ENCODE measurements at places on chromosomes 4 and X. TPM values are rescaled to one million over a fixed set of nuclear protein-coding genes. Genes with fewer than 3 reads are reported as not detected.

- peak; percentile 5 for DNase-seq
Observed at GRCh38 chrX:8042304-8042703, 115.1 kb upstream of the PNPLA4 start.

DNA sequence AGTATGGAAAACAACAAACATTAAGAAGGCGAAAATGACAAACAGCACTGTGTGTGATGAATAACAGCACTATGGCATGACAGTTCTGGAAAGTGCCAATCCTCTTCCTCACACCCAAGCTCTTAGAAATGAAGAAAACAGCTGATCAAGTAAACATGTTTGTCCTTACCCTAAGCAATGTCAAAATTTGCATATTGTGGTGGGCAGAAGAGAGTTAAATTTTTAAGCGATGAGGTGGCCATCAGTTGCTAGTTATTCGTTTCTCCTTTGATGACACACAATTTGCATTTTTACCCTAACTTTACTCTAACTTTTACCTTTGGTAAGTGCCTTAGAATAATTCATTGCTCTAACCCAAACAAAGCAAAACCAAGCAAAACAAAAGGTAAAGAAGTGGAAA is 8.8 kb downstream of the PROM1 start:
- no peak for DNase-seq

DNA sequence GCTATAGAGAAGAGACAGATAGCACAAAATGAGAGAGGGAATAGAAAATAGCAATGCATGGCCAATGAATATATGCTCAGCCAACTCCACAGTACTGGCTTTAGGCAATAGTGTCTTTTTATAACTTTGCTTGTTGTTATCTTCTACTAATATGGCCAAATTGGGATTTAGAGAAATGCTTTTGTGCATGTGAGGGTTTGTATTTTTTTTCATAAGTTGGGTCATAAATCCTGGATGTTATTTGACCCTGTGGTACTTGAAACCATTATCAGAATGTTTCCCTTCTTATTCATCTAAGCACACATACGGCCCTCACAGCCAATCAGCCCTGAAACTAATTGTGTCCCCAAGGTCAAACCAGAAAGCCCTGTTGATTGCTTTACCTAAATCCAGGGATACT is 35.2 kb upstream of the LPAR4 start:
- no peak for DNase-seq

GRCh38 chr4:185805979-185806378 is 6.0 kb downstream of the SORBS2 start:
- no peak for DNase-seq

- no peak for DNase-seq
Observed at GRCh38 chr4:134862116-134862515, 660.5 kb upstream of the PABPC4L start.

- no peak for DNase-seq
Observed at GRCh38 chr4:106367072-106367471, 1.5 kb downstream of the GIMD1 start.

GRCh38 chr4:67892905-67893304 is 9.1 kb upstream of the TMPRSS11D start:
- DNase-seq = no peak

DNA sequence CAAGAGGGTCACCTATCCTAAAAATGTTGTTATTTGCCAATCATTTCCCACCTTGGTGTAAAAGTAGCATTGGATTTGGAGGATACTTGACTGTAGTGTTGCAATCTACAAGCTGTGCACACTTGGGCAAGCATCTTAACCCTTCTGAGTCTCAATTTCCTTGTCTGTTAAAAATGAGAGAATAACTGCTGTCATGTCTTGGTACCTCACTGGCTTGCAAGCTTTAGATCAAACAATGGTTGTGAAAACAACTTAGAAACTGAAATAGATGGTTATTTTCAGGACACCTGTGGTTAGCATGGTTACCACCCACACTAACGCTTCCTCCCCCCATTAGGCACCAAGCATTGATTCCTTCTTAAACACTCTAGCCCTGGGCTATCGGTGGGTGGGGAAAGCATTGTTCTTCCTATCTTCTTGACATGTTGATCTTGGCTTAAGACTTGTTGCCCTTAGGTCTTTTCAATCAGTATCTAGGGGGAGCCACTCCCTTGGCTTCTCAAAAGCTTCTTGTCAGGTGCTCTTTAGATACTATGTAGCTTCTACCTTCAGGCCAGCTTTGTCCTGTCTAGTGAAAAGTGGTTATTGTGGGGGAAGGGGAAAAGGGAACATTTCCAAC is 10.6 kb upstream of the AMOT start:
- no peak for DNase-seq

DNA sequence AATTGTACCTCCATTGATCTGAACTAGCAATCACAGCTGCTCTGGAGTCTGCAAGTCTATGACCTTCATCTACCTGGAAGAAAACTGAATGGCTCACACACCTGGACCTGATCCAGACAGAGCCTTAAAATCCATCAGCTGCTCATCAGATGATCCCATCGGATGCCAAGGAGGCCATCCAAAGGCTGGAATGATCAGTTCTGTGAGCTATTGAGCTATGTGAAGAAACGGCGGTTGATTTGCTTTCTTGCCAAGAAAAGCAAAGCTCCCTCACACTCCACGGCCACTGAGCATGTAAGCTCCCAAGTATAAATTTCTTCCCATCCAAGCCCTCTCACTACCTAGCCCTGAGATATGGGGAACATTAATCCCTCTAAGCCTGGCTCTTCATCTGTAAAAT is 63.1 kb downstream of the RELL1 start:
- no peak for DNase-seq

DNA sequence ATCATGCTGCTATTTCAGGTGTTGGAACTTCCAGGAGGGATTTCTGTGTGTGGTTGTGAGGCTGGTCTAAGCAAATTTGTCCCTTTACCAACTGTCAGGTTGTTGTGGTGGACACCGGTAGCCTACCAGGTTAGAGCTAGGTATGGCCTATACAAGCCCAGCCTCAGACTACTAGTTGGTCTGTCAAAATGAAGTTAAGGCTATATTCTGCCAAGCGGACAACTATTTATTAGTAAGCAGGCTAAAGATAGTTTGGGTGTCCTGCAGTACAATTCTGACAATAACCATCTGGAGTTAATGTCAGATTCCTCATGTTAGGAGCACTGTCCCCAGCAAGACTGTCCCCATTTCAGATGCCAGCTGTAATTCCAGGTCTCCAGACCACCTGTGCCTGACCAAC is 13.9 kb upstream of the ENPP6 start:
- DNase-seq = no peak

Gene DOK7
- total RNA-seq = 17.6 TPM

Gene POLN
- 0.31 TPM for total RNA-seq

Gene SLC7A11
- 16.6 TPM for total RNA-seq

Gene YIPF7
- total RNA-seq = not detected
